ENCODE measurements at places on chromosomes 3 and 15.

GRCh38 chr3:161644891-161645635 lies 148.5 kb downstream of the OTOL1 start:
- DNase-seq: peak; percentile 18

GRCh38 chr3:105564546-105565288 lies 198.0 kb downstream of the ALCAM start:
- DNase-seq: no peak

DNA sequence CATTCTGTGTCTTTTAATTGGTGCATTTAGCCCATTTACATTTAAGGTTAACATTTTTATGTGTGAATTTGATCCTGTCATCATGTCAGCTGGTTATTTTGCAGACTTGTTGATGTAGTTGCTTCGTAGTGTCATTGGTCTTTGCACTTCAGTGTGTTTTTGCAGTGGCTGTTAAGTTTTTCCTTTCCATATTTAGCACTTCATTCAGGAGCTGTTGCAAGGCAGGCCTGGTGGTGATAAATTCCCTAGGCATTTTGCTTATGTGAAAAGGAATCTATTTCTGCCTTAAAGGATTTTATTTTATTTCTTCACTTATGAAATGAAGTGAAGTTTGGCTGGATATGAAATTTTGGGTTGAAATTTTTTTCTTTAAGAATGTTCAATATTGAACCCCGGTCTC lies 70.2 kb upstream of the CD96 start:
- DNase-seq: no peak

DNA sequence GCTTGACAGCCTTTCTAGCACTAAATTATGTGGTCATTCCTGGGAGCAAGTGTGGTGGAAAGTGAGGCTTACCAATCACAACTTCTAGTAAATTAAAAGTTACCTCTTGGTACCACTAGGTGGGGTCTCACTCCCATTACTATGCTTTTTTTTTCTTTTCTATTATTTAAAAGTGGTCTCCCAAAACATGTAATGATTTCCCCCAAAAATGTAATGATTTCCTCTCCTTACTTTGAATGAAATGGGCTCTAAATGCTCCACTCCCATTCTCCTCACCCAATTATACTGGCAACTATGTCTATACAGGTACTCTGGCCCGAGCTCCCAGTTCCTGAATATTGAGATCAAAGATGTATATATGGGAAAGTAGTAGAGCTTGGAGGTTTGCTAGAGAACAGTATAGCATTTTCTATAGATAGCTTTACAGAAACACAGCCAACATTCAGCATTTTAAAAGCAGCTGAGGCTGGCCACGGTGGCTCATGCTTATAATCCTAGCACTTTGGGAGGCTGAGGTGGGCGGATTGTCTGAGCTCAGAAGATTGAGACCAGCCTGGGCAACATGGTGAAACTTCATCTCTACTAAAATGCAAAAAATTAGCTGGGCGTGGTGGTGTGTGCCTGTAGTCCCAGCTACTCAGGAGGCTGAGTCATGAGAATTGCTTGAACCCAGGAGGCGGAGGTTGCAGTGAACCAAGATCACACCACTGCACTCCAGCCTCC lies 70.9 kb downstream of the DCUN1D1 start:
- DNase-seq: no peak

GRCh38 chr3:31219131-31219843 lies 313.4 kb upstream of the STT3B start:
- peak; percentile 44 for DNase-seq

GRCh38 chr3:50324351-50325112 lies 2.0 kb upstream of the HYAL2 start:
- peak; percentile 24 for DNase-seq

- no peak for DNase-seq
These were observed 478.6 kb downstream of the AGBL1 start for GRCh38 chr15:86558252-86558651.

DNA sequence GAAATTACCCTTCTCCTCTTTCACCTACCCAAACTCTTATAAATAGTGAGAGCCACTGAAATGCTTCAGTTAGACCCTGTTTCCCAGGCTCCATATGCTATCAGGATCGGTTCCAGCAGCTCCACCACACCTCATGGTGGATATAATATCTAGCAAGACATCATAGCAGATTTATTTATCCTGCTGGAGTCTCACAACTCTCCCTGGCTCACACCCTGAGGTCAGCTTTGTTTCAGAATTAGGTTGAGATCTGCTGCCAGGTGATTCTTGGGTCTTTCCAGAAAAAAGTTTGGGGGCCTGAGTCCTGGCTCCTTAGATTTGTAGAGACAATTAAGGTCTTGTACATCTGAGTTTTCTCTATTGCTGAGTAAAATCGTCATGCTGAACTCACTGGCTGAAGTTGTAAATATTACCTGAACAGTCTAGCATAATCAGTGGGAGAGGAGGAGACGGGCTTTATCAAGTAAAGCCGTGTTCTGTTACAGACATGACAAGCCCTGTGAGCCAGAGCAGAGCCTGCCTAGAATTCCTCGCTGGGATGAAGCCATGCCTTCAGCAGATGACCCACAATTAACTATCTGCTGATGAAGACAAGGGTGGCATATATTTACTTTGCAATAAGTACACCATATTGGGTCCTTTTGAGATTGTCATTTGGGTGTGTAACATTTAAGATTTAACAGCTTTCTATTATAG lies 131.6 kb downstream of the STAC start:
- no peak for DNase-seq

DNA sequence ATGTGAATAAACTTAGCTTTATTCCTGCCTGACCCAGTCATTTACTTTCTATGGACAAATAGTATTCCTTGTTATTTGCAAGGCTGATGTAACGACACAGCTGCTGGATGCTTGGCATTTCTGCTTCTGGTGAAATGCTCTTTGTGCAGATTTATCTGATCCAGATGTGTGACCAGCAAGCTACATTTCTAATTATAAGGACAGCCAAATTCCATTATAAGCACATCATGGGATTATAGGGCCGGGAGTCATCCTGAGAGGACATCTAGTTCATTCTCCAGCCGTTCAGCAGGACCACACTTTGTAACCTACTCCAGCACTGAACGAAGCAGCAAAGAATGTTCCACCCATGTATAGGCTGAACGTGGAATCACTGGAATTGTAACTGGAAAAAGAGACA lies 42.9 kb downstream of the FNDC3B start:
- DNase-seq: peak; percentile 97

- no peak for DNase-seq
These were observed 3.8 kb upstream of the QARS1 start for GRCh38 chr3:49108346-49108745.

GRCh38 chr3:54951405-54951804 lies 23.5 kb upstream of the LRTM1 start:
- peak; percentile 84 for DNase-seq

GRCh38 chr3:15579051-15579450 lies 22.3 kb downstream of the HACL1 start:
- no peak for DNase-seq

DNA sequence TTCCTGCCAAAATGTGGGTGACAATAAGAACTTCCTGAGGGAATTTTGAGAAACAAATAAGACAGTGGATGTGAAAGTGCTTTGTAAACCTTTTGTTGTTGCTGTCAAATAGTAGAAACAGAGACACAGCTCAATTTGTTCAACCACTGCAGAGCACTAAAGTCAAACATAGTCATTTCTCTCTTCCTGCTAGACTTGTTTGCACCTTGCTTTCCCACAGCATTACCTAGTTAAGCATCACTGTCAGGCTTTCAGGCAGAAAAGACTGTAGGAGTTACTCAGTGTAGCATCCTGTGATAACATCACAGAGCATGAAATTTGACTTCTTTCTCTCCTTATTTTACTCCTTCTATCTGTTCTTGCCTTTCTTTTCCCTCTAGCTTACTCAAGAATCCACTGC lies 27.1 kb downstream of the SLC12A1 start:
- no peak for DNase-seq

- no peak for DNase-seq
These were observed 425.3 kb upstream of the PROK2 start for GRCh38 chr3:72210261-72210660.

- no peak for DNase-seq
These were observed 893 bp downstream of the MGA start for GRCh38 chr15:41661078-41661517.

- DNase-seq: no peak
These were observed 11.5 kb downstream of the LOXL1 start for GRCh38 chr15:73937726-73938125.
